Activated T-helper 1 cell treated with anti-CD3 and anti-CD28 coated beads, Interleukin-12 subunit alpha, Interleukin-12 subunit beta, Interleukin-2, Interleukin-4 antibody, amounts not matched to agents 30 ng/mL and 10 ng/mL and 1 ng/mL, durations not matched to agents 14 hours and 24 hours and 36 hours (primary cell): ENCODE measurements at places on chromosomes 2 and 18.

DNA sequence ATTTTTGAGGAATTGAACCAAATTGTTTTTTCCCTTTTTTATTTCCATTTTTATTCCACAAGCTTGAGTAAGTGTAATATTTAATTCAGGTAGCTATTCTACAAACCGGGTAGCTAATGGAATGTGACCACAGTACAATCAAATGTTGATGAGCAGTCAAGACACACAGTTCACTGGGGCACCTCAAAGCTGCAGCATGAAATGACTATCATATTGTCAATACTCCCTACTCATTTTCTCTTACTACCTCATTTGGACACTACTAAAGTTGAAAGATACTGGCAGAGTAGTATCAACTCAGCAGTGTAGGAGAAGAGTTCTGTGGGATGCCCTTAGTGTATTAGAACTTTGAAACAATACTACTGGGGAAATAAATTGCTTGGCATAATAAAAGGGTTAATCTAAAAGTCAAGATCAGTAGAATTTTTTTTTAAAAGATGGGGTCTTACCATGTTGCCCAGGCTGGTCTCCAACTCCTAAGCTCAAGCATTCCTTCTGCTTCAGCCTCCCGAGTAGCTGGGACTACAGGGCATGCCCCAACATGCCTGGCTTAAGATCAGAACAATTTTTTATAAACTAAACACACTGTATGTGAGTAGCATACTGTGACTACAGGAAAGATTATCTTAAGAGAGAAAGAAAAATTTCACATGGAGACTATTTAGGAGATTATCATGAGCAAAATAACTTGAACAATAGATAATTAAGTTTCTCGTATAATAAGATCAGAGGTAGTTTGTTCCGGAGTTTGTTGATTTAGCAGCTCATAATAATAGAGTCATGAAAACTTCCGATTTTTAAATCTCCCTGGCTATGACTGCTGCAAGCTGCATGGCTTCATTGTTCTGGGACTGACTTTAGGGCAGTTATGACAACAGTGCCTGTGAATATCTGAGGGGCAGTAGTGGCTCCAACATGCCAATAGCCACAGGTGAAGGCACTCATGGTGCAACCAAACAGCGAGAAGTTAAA is 43.7 kb downstream of the MYO3B start:
- no peak for DNase-seq

DNA sequence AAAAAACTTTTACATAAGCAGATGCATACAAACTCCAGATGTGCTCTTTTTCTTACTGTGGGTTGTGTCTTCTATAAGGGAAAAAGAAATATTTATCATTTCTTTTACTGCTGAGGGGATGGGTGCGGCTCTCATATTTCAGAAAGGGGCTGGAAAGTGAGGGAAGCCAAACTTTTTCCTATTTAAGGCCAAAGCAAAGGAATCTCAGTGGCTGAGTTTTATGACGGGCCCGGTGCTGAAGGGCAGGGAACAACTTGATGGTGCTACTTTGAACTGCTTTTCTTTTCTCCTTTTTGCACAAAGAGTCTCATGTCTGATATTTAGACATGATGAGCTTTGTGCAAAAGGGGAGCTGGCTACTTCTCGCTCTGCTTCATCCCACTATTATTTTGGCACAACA is at the start of gene COL3A1:
Gene COL3A1, plus strand, starts transcription at position 210 of the 400 bp plus-strand sequence. Its CDS starts 117 bp downstream, at position 327.
- DNase-seq: no peak

GRCh38 chr2:223896833-223897311 is 48.3 kb downstream of the WDFY1 start:
- DNase-seq: no peak

DNA sequence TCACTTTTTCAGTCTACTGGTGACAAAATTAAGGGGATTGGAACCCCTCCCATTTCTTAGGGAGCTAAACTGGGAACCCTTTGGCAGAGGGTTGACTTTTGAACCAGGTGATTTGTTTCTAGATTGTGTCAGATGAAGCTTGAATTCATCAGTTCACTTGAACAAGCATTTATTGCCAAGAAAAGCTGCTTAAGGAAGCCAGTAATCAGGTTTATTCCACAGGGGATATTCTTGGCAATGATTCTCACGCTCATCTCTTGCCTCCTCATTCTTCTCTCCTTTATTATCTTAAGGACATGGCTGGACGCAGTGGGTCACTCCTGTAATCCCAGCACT is 101.0 kb downstream of the ALPK2 start:
- DNase-seq: no peak

DNA sequence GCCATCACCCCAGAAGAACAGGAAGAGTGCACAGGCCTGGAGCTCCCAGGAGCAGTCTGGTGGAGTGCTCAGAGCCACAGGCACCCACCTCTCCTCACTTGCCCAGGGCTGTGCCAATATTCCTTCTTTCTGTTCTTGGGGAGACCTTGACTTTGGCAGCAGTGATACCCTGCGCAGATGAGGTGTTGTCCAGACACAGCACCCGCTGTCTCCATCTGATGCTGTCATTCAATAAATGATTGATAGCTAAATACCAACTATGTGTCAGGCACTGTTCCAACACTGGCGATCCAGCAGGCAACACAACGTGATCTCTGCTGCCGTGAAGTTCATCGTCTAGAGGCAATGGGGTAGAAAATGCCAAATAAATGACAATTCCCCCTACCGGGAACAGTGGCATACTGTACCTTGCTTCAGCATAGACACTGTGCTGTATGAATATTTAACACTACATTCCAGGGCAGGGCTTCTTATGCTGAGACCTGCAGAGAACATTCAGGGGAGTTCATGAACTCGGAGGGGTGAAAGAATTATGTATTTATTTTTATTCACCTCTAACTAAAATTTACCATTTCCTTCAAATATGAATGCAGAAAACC is 320.5 kb upstream of the NCKAP5 start:
- no peak for DNase-seq

GRCh38 chr2:168910330-168910729 is 9.2 kb downstream of the G6PC2 start:
- no peak for DNase-seq

GRCh38 chr2:218370410-218371063 is 11.5 kb upstream of the SLC11A1 start:
- DNase-seq: no peak

- no peak for DNase-seq
Measured at GRCh38 chr2:144583741-144584453, 64.0 kb upstream of the ZEB2 start.
